ENCODE measurements at places on chromosomes 1 and 21. TPM values are rescaled to one million over a fixed set of nuclear protein-coding genes. Genes with fewer than 3 reads are reported as not detected.
A peak's percentile ranks its signal among the peaks of the same experiment; 100 is the strongest.

DNA sequence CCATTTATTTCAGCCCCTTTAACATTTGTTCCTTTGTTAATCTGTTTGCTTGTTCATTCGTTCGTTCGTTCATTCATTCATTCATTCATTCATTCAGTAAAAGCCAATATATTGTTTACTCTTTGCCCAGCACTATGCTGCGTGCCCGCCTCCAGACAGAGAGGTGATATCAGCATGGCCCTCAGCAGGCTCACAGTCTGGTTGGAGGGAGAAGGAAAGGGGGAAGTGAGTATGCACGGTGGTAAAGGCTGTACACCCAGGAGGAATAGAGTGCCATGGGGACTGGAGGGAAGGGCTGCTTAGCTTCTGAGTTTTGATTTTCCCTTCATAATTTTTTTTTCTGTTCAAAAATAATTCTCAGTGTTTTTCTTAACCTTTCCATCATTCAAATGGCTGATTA is 144.7 kb downstream of the NOS1AP start:
- no peak for DNase-seq

GRCh38 chr1:116115476-116116439 is 4.6 kb downstream of the MAB21L3 start:
- no peak for DNase-seq

GRCh38 chr1:1040004-1040991 is 20.4 kb downstream of the AGRN start:
- peak; percentile 88 for DNase-seq

DNA sequence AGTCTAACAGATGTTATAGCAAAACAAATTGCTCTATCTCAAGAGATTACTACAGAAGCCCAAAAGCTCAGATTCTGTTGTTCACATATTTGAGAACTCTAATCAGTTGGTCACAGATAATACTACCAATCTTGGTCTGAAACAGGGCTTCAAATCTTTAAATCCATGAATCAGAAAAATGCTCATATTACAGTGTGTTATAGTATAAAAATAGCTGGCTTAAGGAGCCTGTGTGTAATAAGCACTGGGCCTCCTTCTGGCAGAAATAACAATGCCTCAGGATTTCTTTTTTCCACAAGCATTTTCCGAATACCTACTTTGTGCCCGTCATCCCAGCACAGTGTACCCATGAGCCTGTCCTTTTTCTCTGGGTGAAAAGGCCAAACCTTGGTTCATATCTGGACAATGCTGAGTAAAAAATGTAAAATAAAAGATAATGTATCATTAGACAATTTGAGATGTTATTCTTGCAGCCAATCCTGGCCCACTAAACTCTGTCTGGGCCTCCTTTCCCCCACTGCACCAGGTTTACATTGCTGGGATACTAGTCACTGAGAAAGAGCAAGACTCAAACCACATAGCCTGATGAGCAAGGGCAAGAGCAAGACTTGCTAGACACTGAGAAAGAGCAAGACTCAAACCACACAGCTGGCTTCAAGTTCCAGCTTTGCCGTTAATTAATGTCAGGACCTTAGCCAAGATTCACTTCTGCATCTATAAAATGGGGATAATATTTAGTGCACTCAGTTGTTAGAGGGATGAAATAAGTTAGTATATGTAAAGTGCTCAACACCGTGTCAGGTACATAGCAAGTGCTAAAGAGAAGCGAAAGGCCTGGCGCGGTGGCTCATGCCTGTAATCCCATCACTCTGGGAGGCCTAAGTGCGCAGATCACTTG is 17.0 kb upstream of the ADAR start:
- DNase-seq: no peak

GRCh38 chr1:110053552-110054428 is 16.7 kb downstream of the ALX3 start:
- peak; percentile 78 for DNase-seq

- no peak for DNase-seq
These were observed 83.7 kb upstream of the CHRM3 start for GRCh38 chr1:239302696-239303095.

- no peak for DNase-seq
These were observed 17.3 kb upstream of the PIGM start for GRCh38 chr1:160049101-160049500.

GRCh38 chr1:117146575-117147340 is 25.2 kb upstream of the TRIM45 start:
- no peak for DNase-seq

DNA sequence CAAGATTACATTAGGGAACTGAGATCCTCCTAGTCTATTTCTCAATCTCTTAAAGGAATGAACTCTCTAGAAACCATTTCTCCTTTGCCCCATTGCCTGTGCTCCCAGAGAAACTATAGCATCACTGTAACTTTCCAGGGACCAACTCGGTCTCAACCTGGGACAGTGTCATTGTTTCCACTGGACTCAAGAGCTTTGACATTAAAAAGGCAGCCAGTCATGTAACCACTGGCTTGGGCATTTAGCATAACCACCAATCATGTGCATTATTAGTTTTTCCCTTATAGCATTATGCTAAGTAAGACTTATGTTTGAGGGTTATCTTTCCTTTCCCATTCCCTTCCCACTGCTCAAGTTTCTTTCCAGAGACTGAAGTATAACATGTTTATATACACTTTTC is 18.2 kb downstream of the TEX38 start:
- DNase-seq: no peak

- DNase-seq: no peak
These were observed 11.3 kb upstream of the TNFRSF25 start for GRCh38 chr1:6477039-6477820.

- no peak for DNase-seq
These were observed 481.1 kb downstream of the PTBP2 start for GRCh38 chr1:97202481-97203380.

- no peak for DNase-seq
These were observed 128.3 kb downstream of the NOS1AP start for GRCh38 chr1:162197615-162198421.

DNA sequence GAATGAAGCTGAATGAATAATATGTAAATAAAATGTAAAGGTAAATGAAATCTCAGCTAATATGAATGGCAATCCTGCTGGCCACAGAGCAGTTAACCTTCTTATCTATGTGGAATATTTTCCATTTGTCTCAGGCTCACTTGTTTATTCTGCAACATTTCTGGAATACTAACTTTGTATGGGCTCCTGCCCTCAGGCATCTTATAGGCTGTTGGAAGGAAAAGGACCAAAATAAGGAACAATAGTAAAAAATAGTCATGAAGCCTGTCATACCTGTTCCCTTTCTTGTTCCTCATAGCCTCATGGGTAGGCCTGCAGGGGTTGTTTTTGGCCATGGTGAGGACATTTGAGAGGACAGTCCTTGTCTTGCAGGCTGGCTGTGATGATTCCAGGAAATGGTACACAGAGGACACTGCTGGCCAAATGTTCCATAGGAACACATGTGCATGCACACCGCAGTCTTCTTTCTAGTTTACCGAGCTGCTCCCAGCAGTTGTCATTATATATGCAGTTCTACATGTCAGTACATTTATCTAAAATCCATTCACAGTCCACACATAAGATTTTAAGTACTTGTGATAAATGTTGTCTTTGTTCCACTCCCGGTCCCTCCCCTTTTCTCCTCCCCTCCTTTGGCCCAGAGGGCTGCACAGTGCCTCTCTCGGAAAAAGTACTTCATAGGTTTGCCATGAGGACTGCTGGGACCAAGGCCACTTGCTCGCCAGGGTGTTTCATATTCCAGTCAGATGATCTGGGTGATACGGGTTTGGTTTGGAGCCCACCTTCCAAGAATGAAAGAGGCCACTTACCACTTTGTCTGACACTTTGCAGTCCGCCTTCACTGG is 15.2 kb upstream of the KCNQ4 start:
- no peak for DNase-seq

DNA sequence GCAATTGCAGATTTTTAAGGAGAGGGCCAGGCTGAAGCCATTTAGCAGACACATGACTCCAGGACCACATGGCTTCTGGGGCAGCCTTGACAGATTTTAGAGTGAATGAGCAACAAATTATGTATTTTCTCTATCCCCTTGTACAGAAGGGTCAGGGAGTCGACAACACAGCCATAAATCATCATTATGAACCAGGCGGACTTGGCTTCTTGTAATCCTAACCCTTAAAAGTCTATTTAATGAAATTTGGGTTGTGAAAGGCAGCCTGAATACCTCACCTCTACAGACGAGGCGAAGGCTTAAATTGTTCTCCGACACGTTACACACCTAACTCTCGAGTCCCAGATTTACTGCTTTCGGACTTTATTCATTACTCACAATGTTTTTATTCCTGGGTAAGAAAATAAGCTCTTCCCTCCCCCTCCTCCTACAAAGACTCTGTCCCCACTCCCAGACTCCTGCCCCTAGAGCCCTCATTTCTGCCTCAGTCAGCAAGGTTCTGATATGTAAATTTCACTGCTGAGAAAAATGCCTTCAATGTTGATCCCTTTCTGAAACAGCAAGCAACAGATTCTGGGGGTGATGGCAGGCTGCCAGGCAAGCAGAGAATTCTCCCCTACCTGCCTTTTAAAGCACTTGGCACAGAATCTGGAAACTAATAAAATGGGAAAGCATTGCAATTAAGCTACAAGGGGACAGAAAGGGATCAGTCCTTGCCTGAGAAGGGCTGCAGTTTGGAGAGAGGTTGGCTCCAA is 51.6 kb downstream of the PLPP3 start:
- no peak for DNase-seq

- no peak for DNase-seq
These were observed 41.7 kb downstream of the EYA3 start for GRCh38 chr1:28046716-28047115.

- DNase-seq: no peak
These were observed 61.6 kb downstream of the KIFAP3 start for GRCh38 chr1:170012920-170013319.

- DNase-seq: no peak
These were observed 459.9 kb upstream of the NFIA start for GRCh38 chr1:60622486-60622885.

DNA sequence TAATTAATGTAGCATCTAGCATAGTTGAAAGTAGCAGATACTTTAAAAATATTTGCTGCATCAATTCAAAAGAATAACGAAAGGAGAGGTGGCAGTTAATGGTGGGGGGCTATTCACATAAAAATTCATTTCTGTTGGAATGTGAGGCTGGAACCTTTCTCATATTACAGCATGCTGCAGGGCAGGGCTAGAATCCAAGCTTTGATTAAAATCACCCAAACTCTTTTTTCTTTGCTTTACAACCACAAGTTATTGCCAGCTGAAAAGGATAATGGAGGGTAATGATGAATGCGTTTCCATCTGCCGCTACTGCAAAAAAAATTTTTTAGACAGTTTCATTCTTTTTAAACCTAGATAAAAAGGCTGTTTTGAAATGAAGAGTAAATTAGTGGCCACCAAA is 9.8 kb downstream of the DISP1 start:
- no peak for DNase-seq

- DNase-seq: no peak
These were observed 62.0 kb downstream of the PCNX2 start for GRCh38 chr1:233233508-233234040.

Gene CELA3B
- total RNA-seq: not detected

Gene PLD5
- 0.87 TPM for total RNA-seq

Gene AMPD1
- not detected for total RNA-seq

Gene ADSS2
- 34.2 TPM for total RNA-seq

Gene GJB4
- total RNA-seq: not detected

Gene FCGR1A
- 40.9 TPM for total RNA-seq

Gene FBLIM1
- 39.0 TPM for total RNA-seq

Gene CRABP2
- total RNA-seq: 1.4 TPM

Gene TNFRSF9
- 0.49 TPM for total RNA-seq

Gene MPZ
- 2.5 TPM for total RNA-seq

Gene LCE3E
- not detected for total RNA-seq

Measured in upper lobe of right lung (tissue), 1 donor.